ENCODE measurements at places on chromosomes 7 and 10.
A peak's percentile ranks its signal among the peaks of the same experiment; 100 is the strongest.

- DNase-seq = no peak
Observed at GRCh38 chr10:2543142-2543886, 524.0 kb upstream of the PFKP start.

DNA sequence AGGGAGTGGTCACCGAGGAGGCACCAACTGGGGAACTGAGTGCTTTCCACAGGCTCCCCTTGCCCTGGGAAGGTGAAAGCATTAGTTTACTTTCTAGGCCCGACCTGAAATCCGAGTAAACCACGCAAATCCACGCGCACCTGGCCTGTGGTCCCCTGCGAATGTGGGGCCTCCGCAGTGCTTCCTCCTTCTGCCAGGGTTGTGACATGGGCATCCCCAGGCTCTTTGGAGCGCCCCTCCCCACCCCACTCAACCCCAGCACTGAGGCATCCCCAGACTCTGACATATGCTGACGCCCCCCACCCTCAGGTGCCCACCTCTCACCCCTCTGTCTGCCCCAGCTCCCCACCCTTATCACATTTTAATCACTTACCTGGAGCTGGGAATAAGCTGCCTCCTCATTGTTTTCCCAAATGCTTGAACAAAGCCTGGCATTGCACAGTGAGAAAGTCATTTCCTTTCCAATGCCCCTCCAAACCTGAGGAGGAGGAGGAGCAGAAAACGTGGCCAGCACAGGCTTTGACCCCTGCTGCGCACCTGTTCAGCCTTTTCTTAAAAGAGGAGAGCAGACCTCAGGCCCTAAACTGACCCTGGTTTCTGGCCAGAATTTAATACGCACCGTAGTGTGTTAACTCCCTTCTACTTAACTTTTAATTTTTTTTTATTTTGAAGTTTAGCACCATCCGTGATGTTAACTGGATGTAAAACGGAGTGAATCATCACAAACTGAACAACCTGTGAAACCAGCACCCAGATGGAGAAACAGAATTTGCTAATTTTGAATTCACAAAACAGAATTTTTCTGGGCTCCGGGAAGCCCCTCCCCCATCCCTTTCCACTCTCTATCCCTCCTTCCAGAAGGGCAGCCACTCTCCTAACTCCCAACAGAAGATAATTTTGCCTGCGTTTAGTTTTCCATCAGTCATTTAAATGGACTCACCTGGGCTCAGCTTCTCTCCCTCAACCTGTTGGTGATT is 129.4 kb downstream of the WDR11 start:
- no peak for DNase-seq

GRCh38 chr10:132685921-132686680 is 99.8 kb downstream of the NKX6-2 start:
- no peak for DNase-seq

- DNase-seq = no peak
Observed at GRCh38 chr7:27395626-27396025, 153.0 kb downstream of the EVX1 start.

- DNase-seq = peak; percentile 22
Observed at GRCh38 chr7:105228555-105228954, 160.2 kb downstream of the SRPK2 start.

- no peak for DNase-seq
Observed at GRCh38 chr7:75757860-75758259, 14.2 kb downstream of the CCL26 start.

DNA sequence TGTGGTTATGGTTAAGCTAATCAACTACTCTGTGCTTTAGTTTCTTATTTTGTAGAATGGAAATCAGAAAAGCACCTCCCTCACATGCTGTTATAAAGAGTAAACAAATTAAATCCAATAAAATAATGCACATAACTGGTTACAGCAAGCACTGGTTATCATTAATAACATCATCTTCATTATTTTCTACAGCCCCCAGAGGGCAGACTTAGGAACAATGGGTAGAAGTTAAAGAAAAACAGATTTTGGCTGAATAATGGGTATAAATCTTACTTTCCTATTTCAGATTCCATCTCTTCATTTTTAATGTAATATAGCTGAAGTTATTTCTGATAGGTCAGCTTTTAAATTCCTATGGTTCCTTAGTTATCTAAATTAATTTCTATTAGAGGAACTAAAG is 126.5 kb downstream of the DOCK4 start:
- DNase-seq = no peak

GRCh38 chr10:63667596-63668480 is 146.6 kb downstream of the REEP3 start:
- DNase-seq = no peak

DNA sequence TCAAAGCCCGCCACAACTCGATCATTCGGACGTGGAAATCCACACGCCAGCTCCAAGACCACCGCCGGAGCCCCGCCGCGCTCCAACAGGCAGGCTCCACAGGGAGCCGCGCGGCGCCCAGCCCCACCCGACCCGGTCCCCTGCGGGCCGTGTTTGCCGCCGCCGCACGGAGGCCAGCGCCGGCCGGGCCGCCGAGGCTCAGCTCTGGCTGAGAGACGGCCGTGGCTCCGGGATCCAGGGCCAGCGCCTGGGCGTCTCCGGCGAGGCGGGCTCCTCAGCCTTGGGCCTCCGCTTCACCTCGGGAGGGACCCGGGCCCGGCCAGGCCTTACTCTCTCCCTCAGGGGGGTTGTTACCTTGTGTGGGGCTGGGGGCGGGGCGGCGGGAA is 333 bp downstream of the SMNDC1 start:
- DNase-seq = no peak

GRCh38 chr7:73363225-73364005 is 35.5 kb downstream of the FKBP6 start:
- DNase-seq = no peak

DNA sequence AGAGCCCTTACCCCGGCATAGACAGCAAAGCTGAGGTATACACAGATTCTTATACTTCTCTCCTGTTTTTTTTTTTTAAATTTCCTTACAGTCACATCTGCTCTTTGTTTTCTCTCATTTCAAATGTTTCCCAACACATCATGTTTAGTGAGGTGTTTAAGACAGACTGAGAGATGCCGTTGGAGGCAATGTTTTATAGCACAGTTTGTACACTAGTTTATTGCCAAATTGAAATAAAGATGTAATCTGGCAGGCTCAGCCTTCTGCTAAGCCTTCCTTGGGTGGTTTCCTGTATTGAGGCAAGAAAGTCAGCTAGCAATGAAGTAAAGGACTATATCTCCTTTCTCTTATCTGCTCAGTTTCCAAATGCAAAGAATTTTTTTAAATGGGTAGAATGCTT is 393.4 kb downstream of the SORCS1 start:
- DNase-seq = no peak

GRCh38 chr7:93992421-93993110 is 11.6 kb downstream of the BET1 start:
- no peak for DNase-seq

DNA sequence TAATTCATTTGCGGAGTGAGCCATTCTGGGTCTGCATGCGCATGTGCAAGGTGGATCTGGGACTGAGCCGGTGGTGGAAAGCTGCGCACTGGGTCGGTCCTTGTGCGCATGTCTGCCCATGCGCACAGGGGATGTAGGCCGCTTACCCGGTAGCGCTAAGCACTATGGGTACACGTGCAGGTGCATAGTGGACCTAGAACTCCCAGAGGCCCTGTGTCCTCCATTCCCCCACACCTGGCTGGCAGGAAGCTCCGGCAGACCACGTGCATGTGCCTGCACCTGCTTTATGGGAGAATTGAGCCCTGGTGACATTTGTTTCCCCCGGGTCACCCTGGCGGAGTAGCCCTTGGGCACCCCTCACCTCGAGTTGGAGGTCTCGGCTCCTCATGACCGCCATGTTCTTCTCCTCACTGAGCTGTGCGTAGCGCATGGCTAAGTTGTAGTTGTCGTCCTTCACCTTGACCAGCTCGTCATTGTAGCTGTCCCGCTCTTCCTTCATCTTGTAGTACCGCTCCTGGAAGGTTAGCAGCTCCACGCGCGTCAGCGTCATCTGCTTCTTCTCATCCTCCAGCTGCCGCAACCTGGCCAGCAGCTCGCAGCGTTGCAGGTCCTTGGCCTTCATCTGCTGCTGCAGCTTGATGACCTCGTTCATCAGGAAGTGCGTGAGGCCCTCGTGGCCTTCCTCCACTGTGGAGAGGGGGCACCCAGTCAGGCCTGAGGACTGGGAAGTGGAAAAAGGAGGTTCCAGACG is 99.6 kb downstream of the CARD11 start:
- DNase-seq = no peak

GRCh38 chr10:131929122-131929845 is 28.5 kb downstream of the PPP2R2D start:
- DNase-seq = no peak

- no peak for DNase-seq
Observed at GRCh38 chr7:128781851-128782250, 6.3 kb upstream of the OPN1SW start.

DNA sequence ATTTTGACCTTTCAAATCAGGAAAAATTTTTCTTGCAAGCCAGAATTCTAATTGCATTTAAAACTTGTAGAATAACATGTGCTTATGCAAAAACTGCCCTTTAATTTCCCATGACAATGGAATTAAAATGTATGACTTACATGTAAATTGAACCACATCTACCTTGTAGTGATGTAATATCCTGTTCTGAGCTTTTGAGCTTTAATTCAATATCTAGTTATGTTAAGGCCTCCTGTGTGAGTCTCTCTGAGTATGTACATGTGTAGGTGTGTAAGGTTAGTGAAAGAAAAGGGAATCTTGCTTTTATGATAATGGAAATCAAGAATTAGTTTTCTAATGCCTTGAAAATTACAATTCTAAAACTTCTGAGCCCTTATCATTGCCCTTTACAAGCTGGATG is 344.8 kb upstream of the AKR1E2 start:
- no peak for DNase-seq

GRCh38 chr10:80693565-80693964 is 155.9 kb downstream of the SH2D4B start:
- DNase-seq = no peak

DNA sequence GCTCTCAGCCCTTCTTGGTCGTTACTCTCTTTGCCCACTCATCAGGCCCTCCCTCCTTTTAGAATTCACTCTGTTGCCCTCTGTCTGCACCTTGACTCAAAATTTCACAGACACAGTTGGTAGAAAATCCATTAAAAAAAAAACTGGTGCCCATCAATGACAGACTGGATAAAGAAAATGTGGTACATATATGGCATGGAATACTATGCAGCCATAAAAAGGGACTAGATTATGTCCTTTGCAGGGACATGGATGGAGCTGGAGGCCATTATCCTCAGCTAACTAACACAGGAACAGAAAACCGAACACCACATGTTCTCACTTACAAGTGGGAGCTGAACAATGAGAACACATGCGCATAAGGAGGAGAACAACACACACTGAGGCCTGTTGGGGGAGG is 115.7 kb downstream of the PARP12 start:
- no peak for DNase-seq

DNA sequence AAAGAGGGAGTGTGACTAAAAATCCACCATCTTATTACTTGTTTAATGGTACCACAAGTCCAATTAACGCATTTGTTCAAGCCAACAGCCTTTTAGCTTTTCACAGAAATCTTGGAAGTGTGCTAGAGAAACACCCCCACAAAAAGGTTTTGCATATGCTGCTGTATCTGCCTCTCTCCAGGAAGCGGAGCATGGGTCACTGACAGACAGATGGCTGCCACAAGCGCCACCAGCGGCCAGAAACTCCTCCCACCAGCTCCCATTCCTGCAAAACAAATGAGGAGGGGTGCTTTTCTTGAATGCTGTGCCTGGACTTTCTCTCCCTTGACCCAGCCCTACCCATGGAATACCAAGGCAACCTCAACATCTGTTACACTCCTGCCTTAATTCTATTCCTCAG is 176.3 kb upstream of the LRGUK start:
- no peak for DNase-seq

- no peak for DNase-seq
Observed at GRCh38 chr7:74429153-74429747, 24.5 kb upstream of the GTF2IRD1 start.
